CD4-positive, alpha-beta T cell treated with Interleukin-4 for 4 hours (primary cell): ENCODE measurements at places on chromosomes 12 and 14.

GRCh38 chr14:34450542-34450915, 11.5 kb downstream of the SPTSSA start:
- no peak for DNase-seq

- DNase-seq = no peak
Measured at GRCh38 chr12:125160281-125160955, 95.2 kb downstream of the AACS start.

GRCh38 chr12:110317911-110318310, 36.9 kb downstream of the ATP2A2 start:
- DNase-seq = no peak

DNA sequence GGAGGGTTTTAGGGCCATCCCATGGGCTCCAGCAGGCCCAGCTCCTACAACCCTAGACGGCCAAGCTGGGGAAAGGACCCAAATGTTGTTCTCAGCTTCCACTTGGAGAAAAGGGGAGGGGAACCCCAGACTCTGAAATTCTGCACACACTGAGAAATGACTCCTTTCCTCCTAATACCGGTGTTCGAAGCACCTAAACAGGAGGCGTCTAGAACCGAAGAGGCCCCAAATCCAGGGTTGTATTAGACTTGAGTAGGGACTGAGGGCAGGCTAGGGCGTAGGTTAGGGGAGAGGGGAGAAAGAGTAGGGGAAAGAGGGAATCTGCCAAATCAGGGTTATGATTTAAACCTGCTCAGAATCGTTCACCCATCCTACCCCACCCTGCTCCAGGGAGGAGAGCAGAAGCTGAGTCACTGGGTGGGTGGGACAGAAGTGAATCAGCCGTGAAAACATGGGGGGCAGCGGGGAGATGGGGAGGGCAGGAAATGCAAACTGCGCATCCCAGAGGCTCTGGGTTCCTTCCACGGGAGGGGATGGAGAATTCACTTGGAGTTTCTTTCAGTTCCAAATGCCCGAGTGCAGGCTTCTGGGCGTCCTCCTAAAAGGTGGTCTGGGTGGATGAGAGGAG, 1.0 kb downstream of the IGFBP6 start:
- peak; percentile 11 for DNase-seq

DNA sequence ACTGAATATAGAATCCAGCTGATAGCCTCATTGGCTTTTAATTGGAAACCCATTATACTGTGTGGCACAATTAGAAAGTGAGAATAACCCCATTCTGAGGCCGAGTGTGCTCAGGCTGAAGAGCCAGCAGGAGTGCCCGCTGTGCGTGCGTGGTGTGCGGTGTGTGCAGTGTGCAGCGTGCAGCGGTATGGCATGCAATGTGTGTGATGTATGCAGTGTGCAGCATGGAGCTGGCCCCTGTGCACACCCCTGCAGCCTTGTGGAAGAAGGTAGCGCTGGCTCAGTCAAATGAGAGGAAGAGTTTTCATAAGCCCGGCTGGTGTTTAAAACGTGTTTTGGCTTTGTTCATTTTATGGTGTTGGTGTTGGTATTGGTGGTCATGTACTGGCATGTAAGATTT, 22.9 kb downstream of the CKB start:
- DNase-seq = no peak

- peak; percentile 11 for DNase-seq
Measured at GRCh38 chr14:32657081-32657480, 281.6 kb upstream of the NPAS3 start.

DNA sequence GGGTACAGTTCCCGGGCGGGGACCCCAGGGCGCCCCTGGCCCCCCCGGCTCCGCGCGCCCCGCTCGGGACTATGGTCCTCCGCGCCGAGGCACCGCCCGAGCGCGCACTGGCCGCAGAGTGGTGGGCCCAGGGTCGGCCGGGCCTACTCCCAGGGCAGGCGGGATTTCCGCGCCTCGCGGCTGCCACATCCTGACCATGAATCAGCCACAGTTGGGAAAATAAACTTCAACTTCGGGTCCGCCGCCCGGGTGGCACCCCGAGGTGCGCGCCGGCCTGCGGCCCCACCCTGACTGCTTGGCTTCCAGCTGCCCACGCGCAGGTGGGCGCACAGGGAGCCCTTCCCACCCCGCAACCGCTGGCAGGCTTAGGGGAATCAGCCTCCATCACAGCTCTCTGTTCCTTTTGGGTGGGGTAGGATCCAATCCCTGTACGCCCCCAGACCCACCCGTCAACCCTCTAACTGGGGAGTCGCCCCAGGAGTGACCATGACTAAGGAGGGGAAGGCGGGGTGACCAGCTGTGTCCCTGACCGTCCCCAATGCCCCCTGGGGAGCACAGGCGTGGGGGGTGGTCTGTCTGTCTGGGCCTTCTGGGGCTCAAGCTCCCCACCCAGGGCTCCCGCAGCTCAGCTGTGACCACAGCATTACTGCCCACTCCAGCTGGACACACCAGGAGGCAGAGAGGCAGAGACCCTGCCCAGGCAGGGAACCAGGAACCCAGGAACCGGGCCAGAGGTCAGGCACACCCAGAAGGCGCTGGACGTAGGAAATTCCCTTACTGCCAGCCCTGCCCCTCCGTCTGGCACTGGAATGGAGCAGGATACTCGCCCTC, 678 bp downstream of the INF2 start:
- no peak for DNase-seq

DNA sequence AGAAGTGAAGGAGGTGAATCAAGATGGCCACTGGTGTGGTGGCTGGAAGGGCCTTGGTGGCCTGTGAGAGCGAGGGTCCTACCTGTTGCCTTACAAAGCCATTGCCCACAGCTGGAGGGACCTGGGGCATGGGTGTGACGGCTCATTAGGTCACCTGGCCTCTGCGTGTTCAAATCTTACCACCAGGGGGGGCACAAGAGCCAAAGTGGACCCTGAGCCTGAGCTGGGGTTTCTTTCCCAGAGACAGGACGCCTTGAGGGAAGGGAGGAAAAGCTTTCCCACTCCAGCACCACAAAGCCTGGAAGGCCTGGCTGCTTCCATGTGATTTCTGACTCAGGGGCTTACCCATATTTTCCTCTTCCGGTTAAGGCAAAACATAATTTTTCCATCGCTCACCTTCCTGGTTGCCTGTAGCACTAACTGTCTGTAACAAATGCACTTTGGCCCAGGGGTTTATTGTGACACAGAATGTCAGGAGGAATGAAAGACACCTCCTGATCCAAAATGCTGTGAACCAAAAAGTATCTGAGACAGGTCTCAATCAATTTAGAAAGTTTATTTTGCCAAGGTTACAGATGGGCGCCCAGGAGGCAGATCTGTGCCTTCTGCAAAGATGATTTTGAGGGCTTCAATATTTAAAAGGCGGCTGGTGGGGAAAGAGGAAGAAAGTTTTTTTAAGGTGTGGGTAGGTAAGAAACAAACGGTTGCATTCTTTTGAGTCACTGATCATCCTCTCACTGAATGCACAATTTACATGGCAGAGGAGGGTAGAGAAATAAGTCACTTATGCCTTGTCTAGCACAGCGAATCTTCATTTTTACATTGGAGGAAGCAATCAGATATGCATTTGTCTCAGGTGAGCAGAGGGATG, 4.3 kb upstream of the CD9 start:
- peak; percentile 69 for DNase-seq
